ENCODE measurements at places on chromosomes 3 and 15.

- no peak for DNase-seq
Measured at GRCh38 chr3:159791336-159791735, 197.3 kb upstream of the IL12A start.

DNA sequence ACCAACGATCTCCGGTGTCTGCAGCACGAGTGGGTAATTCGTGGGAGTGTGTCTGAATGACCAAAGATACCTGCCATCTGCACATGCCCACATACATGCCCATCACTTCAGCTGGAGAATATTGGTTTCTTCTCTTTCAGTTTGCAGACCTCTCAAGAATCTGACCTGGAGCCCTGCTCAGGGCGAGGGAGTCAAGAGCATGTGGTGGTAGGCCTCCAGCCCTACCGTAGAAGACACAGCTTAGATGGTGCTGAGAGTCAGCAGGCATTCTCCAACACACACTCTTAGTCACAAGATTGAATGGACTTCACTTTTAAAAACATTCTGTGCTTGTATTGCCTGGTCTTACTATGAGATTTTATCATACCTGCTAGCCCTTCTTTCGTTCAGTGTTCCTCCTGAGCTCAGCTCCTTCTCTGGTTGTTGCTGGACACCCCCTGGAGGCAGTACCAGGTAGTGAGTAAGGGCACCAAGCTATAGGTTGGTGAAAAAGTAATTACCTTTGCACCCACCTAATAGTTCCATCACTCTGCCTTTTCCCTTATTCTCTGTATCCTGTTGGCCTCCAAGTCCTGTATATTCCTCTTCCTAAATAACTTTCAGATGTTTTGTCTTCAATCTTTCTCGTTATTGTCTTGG lies 252.0 kb downstream of the CACNA2D3 start:
- DNase-seq = peak; percentile 10

GRCh38 chr3:23206366-23206765 lies 3.2 kb downstream of the UBE2E2 start:
- no peak for DNase-seq

GRCh38 chr3:30399394-30400181 lies 206.8 kb upstream of the TGFBR2 start:
- DNase-seq = no peak

- no peak for DNase-seq
Measured at GRCh38 chr3:99864289-99864688, 46.6 kb downstream of the CMSS1 start.

DNA sequence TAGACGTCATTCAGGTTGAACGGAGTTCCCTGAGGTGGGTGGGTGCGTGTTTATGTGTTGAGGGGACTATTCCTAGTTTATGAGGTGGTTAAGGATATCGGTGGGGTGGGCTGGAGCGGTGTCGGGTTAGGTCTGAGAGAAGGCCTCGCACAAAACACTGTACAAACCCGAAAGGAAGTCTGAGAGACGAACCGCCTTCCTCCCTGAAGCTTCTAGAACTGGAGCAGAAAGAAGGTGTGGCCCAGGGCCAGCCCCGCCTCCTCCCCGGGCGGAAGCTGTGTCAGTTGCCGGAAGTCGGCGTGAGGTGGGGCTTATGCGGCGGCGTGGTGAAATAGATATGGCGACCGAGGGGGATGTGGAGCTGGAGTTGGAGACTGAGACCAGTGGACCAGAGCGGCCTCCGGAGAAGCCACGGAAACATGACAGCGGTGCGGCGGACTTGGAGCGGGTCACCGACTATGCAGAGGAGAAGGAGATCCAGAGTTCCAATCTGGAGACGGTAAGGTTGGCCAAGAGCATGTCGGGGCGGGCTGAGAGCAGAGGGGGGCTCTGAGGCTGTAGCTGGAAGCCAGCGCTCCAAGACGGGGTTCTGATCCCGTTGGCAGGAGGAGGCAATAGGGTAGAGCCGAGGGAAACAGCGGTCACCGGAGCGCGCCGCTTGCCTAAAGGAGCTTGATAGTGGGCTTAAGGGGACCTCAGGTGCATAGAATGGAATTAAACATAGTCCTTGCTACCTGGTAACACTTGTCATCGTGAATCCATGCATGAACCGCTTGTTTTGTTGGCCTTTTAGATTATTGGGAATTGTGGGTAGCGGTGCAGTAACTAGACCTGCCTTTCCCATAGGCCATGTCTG lies at the start of gene HYPK:
Gene HYPK (plus strand): TSS at position 314 of the 856 bp plus-strand sequence. CDS start 24 bp downstream, at position 338.
- DNase-seq = peak; percentile 89

- DNase-seq = peak; percentile 47
Measured at GRCh38 chr15:68797191-68797590, 23.5 kb downstream of the ANP32A start.

DNA sequence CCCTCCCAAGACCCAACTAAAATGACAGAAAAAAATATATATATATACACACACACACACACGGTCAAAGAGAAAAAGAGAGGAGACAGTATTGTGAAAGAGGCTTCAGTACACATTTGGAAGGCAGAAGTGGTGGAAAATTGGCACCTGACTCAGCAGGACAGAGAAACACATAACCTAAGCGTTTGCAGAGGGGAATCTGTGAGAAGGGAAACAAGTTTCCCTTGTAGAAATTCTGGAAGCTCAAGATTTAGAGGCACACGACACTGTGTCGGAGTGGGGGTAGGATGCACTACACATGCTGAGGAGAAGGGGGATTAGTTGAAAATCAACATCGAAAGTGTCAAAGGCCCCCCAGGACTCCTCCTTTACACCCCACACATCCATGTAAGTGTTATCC lies 53.1 kb downstream of the PAK2 start:
- DNase-seq = no peak

DNA sequence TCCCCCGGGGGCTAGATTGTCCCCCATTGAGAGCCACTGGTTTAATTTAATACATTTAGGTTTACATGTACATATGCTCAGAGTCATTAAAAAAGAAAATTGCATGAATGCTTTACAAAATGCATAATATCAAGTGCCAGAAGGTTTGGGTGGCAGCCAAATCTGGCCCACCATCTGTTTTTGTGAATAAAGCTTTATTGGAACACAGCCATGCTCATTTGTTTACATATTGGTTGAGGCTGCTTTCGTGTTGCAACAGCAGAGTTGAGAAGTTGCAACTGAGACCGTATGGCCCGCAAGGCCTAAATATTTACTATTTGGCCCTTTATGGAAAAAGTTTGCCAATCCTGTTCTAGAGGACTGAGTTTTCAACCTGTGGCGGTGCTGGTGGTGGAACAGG lies 32.1 kb upstream of the RGMA start:
- DNase-seq = no peak

- DNase-seq = no peak
Measured at GRCh38 chr3:173410436-173410835, 12.9 kb downstream of the NLGN1 start.

GRCh38 chr3:474828-475227 lies 278.3 kb downstream of the CHL1 start:
- no peak for DNase-seq

DNA sequence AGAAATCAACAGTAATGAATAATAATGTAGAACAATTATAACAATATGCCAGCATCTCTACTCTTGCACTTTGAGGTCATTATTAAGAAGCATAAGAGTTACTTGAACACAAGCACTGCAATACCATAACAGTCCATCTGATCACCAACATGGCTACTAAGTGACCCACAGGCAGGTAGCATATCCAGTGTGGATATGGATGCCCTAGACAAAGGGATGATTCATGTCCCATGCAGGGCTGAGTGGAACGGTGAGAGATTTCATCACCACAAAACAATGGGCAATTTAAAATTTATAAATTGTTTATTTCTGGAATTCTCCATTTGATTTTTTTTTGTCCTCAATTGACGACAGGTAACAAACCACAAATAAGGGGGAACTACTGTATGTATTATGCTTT lies 107.7 kb upstream of the TSC22D2 start:
- no peak for DNase-seq

- DNase-seq = no peak
Measured at GRCh38 chr3:143182866-143183664, 63.5 kb downstream of the CHST2 start.

GRCh38 chr3:138249636-138250035 lies 62.5 kb downstream of the ARMC8 start:
- DNase-seq = no peak

GRCh38 chr15:100650685-100651084 lies 48.3 kb downstream of the ASB7 start:
- DNase-seq = no peak

DNA sequence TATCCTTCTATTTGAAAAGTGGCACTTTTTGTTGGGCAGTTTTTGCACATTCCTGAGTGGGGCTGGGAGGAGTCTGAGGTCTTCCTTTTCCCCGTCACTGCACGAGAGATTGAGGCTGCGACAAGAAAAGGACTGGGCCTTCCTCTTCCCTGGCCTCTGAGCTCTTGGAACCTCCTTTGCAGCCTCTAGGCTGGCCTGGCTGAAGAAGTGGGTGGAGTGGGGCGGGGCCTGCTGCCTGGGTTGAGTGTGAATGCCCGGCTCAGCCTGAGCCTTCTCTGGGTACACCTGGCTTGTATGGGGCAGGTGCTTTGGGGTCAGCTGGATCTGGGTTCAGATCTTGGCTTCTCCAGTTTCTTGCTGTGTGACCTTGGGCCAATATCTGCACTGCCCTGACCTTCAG lies 43.1 kb downstream of the PLXNA1 start:
- no peak for DNase-seq

DNA sequence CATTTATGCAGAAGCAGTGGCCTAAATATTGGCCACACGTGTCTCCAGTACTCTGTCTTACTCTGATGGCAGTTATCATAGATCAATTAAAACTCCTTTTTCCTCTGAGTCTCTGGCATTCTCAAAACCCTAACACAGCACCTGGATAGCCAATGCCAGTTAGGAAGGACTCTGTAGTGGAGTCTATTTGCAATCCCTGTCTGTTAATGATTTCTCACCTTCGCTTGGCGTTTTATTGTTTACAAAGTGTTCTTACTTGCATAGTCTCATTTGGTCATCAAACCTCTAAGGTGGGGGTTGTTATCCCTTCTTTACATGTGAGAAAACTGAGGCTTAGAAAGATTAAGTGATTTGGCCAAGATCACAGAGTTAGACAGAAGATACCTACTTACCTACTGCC lies 258.8 kb downstream of the IL5RA start:
- no peak for DNase-seq

DNA sequence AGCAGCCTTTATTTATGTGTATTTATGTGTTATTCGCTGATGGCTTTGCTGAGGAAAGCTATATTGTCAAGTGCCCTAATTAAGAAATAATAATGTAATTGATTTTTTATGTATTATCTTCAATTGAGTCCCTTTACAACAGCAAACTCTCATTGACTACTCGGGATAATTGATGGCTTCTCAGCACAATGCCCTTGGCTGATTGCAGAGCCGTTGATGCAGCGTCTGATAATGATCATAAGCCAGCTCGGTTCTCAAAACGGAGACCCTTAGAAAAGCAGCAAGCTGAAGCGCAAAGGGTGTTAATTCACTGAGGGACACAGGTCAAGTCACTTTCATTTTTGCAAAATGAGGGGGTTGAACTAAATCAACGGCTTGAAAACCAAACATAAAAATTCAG lies 357.1 kb upstream of the KCNH8 start:
- DNase-seq = no peak

Measured in GM13976 (cell line).